ENCODE measurements at places on chromosomes 3 and 15.

DNA sequence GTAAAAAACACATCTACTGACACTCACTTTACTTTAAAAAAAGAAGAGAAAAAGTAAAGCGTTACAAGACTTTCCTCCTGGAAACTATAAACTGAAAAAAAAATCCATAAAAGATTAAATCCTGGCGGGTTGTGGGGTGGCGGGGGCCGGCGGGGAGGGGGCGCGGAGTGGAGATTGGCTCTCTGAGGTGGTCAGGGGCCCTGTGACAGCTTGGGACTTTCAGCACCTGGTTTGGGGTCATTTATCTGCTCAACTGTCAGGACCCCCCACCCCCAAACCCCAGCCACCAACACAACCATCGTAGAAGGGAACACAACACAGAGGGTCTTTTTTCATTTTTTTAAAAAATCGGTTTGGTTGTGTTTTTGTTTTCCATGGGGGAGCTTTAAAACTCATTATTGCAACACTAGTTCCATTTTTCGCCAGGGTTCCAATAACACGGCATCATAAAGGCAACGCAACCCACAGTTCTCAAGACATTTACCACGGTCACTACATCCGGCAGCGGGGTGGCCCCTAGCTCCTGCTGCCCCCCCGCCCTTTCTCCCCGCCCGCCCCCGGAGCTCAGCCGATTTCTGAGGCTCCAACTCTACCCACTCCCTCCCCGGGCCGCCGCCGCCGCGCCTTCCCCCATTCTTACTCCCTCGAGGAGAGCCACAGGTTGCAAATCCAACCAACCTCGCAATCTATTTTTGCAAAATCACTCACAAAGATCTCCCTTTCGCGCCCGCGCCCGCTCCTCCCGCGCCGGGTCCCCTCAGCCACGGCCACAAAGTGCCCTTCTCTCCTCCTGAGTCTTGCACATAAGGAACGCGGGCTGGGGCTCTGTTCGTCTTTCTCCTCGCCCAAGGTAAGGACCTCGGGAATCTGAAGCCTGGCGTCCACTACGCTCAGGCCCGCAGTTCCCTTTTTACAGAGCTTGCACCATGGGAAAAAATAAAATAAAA, 1.8 kb downstream of the BCL6 start:
- DNase-seq, result peak; percentile 74

GRCh38 chr3:11356269-11356668, 84.1 kb downstream of the ATG7 start:
- no peak for DNase-seq

DNA sequence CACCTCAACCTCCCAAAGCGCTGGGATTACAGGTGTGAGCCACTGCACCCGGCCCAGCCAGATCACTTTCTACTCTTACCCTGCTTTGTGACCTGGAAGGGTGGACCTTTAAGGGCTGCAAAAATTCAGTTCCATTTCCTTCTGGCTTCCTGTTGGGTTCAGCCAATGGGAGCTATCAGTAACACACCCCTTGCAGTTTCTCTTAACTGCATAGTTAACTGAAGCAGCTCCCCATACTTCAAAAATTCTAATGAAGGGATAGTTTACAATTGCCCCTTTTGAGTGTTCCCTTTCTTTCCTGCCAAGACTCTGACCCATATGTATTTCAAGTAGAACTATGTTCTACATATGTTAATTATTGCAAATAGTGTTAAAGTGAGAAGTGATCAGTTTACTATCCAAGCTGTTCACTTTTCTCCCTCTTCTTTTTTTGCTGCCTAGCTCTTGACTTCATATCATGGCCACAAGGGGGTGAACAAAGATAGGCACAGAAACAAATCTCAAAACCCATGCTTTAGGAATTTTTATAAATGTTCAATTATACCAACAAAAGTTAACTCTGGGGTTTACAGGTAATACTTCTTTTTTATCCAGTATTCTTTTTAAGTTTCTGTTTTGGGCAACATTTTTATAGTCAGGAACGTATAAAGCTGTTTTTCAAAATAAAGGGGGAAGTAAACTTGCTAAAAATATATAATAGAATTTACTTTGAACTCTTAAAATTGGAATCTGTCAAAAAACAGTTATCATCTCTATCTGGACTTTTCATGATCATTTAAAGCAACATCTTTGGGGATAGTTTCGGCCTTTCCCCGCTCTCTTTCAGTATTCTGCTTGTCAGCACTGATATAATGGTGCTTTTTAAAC, 8.1 kb downstream of the PGBD4 start:
- DNase-seq, result no peak

- DNase-seq, result no peak
These were observed 9.5 kb downstream of the CPNE9 start for GRCh38 chr3:9713142-9713541.

GRCh38 chr3:196235452-196236122, 19.3 kb downstream of the SLC51A start:
- no peak for DNase-seq

DNA sequence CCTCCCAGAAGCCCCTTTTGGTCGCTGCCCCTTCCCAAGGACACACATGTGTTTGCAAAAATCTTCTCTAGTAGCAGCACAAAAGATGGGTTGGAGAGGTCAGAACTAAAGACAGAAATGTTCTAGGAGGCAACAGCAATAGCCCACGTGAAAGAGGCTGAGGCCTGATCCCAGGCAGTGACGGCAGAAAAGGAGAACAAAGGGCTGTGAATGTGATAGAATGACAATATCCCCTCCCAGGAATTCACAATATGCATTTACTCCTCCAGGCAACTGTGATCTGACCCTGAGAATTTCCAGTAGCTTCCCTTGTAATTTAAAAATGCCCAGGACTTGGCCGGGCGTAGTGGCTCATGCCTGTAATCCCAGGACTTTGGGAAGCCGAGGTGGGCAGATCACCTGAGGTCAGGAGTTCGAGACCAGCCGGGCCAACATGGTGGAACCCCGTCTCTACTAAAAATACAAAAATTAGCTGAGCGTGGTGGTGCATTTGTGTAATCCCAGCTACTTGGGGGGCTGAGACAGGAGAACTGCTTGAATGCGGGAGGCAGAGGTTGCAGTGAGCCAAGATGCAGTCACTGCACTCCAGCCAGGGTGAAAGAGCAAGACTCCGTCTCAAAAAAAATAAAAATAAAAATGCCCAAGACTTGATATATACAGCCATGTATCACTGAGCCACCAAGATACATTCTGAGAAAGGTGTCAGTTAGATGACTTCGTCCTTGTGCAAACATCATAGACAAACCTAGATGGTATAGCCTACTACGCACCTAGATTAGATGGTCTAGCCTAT, 43.6 kb upstream of the PIAS1 start:
- DNase-seq, result no peak

- DNase-seq, result no peak
These were observed 3.6 kb downstream of the ZBTB38 start for GRCh38 chr3:141371882-141372281.

- peak; percentile 23 for DNase-seq
These were observed 39.5 kb upstream of the FMN1 start for GRCh38 chr15:33234020-33234461.

GRCh38 chr3:71565316-71565715, 18.2 kb downstream of the FOXP1 start:
- no peak for DNase-seq

DNA sequence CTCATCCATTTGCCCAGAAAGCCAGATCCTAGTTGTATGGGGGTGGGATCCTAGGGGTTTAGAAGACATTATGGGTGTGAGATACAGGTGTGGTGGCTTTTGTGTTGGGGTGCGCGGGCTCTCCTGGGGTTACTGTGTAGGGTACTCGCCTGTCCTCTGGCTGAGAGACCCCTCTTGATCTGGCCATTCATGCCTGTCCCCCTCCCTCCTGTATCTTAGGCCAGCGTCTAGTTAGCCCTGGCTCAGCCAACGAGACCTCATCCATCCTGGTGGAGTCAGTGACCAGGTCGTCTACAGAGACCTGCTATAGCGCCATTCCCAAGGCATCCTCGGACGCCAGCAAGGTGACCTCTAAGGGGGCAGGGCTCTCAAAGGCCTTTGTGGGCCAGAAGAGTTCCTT, 41.4 kb downstream of the DNASE1L3 start:
- DNase-seq, result no peak

- no peak for DNase-seq
These were observed 58.2 kb downstream of the FGD5 start for GRCh38 chr3:14876921-14877333.

DNA sequence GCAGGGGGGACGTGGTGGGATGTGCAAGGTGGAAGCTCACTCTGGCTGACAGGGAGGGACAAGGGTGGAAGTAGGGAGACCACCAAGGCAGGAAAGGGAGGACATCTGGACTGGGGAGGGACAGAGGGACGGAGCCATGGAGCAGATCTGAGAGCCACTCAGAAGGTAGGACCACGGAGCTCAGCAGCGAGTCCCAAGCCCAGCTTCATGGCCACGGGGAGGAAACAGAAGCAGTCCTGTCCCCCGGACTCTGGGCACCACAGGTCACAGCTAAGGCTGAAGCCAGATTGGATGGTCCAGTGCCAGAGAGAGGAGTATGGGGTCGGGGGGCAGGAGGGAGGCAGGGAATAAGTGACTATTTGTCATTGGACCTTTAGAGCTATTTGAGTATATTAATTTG, 220.1 kb downstream of the TBC1D2B start:
- DNase-seq, result no peak

- no peak for DNase-seq
These were observed 5.4 kb downstream of the ANKRD63 start for GRCh38 chr15:40277471-40277870.

DNA sequence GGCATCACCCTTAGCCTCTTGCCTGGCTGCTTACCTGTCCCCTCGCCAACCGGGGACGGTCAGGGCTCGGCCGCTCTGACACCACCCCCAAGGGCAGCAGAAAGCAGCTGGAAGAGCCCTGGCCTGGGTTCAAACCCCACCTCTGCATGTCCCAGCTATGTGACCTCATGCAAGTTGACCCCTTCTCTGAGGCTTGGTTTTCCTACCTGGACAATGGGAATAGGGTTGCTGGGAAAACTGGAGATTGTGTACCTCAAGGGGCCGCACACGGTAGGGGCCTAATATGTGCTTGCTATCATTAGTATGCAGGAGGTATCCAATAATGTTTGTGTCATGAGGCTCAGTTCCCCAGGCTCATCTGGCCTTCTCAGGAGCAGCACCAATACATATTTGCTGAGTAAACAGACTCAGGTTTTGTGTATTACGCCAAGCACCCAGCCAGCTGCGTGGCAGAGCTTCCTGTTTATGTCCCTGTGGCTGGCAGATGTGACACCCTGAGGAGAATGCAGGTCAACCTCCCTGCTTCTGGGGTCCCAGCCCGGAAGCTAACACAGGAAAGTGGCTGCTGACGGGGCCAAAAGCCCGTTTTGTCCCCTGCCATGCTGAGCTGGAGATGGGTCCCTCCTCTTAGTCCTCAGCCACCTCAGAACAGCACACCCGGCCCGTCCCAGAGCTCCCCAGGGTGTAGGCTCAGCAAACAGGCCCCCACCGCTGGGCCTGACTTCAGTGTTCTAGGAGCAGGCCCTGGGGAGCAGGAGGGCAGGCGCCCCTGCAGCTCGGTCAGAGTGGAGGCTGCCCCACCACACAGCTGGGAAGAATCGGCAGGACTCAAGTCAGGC, 29.7 kb downstream of the PLXND1 start:
- DNase-seq, result peak; percentile 71

GRCh38 chr3:117404730-117405129, 695.2 kb downstream of the TUSC7 start:
- no peak for DNase-seq

GRCh38 chr15:77097248-77097721, 26.4 kb upstream of the TSPAN3 start:
- DNase-seq, result peak; percentile 13

- no peak for DNase-seq
These were observed 104.1 kb downstream of the ALCAM start for GRCh38 chr3:105470851-105471250.

DNA sequence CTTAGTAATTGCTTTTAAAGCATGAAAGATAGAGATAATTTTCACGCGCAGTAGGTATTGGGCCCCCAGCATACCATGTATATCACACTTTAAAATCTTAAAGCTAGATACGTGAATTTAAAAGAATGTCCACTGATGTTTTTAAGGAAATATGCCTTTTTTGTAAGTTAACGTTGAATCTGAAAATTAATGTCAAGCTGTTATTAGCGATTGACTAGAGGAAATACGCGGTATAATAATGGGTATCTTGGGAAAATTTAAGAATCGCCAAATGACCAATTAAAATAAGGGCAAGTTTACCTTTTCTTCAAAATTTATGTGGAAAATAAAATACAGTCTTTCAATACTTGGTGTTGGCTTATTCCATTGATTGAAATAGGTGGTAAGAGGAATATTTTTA, 13.3 kb upstream of the CHD2 start:
- DNase-seq, result no peak

DNA sequence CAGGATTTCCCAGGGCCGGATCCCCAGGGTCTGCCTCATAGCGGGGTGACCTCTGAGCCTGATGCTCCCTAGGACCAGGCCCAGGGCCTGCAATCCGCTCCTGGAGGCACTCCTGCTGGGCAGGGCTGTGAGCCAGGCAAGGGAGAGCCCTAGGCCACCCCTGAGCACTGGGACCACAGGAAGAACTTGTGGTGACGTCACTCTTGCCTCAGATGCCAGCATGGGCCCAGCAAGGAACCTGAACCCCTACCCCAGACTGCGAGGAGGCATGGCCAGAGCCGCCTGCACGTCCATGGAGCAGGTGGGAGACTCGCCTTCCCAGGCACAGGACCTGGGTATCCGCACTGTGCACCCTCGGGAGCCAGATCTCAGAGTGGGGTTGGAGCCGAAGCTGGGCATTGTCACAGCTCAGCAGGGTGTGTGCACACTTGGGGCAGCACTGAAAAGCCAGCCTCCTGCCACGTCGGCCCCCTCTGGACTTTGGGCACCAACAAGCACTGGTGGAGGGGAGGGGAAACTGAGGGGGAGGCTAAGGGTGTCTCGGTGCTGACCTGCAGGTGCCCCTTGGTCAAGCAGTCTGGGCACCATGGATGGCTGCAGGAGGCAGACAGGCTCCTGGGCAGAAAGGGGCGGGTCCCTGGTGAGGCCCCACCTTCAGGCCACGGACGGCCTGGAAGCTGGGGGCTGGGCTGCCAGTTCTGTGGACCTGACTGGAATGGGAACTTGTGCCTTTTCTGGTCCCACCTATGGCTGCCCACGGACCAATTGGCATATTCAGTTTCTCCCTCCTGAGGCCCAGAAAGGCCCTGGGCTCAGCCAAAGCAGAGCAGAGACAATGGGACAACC, 49.3 kb downstream of the SLC6A20 start:
- DNase-seq, result no peak

DNA sequence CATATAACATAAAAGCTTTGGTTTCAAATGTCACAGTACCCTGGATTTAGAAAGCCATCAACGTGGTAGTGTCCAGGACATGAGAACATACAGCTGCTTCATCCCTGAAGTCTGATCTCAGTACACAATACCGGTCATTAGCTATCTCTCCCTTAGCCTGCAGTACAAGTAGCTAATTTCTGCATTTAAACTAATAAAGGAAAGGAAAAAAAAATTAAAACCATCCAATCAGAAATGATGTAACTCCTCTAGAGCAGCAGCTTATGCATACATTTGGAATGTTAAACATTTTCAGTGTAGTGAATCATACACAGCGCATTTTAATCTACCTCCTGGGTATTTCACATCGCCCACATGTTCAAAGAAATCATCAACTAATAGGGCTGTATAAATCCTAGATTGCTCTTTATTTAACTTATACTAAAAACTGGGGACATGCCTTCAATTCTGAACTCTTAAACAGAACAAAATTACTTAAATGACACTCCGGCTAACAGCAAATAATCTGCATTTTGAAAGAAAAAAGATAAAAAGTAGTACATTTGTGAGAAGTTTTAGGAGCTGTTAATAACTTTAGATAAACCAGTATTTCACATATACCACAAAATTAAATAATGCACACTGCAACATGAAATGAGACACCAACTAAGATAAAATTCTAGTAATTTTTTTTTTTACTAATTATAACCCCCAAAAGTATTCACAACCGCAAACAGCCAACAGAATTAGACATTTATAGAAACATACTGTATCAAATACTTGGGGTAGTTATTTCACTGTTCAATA, 3.7 kb downstream of the IGF2BP2 start:
- DNase-seq, result no peak
